NCI-H524 (cell line): ENCODE measurements at places on chromosomes 7 and 10.

- DNase-seq = no peak
Measured at GRCh38 chr7:46549892-46550639, 629.0 kb upstream of the IGFBP3 start.

GRCh38 chr10:119853574-119853973 lies 19.1 kb downstream of the MCMBP start:
- no peak for DNase-seq

DNA sequence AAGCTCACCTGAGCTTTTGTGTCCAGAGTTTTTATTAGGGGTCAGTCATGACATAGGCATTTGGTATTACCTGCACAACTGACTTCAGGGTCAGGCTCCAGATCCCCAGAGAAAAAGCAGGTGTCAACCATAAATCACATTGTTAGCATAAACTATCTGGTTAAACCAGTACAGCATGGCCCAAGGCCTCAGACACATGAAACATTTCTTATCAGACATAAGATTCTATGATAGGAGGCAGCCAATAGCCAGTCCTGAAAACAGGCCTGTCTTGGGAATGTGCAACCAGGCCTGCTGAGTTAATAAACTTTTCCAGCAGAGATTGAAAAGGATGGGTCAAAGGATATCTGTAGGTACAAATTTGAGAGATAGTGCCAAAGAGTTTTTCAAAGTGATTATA lies 116.1 kb downstream of the TPST1 start:
- DNase-seq = no peak

DNA sequence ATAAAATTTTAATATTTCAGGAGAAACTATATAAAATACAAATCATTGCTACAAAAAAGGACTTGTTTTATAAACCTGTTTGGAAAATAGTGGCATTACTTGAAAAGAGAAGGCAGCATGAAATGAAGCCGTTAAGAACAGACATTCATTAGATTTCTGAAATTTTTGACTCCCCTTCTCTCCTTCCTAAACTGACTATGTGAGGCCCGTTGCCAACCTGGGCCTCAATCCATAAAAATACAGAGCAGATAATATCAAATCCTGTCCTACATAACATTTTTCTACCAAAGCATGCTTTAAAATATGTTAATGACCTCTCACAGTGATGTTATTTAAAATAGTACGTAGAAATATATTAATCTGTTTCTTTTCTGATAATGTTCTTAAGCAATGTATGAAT lies 34.5 kb upstream of the ING3 start:
- no peak for DNase-seq

- DNase-seq = no peak
Measured at GRCh38 chr7:31335884-31336201, 4.7 kb downstream of the NEUROD6 start.
